ENCODE measurements at places on chromosomes 2 and 18. TPM values are rescaled to one million over a fixed set of nuclear protein-coding genes. Genes with fewer than 3 reads are reported as not detected.

RANBP2 gene
- total RNA-seq = 45.3 TPM

COLEC12 gene
- total RNA-seq = 3.8 TPM

CXCR1 gene
- total RNA-seq = not detected

OST4 gene
- total RNA-seq = 165 TPM

UGT1A6 gene
- total RNA-seq = 16.1 TPM

DNA sequence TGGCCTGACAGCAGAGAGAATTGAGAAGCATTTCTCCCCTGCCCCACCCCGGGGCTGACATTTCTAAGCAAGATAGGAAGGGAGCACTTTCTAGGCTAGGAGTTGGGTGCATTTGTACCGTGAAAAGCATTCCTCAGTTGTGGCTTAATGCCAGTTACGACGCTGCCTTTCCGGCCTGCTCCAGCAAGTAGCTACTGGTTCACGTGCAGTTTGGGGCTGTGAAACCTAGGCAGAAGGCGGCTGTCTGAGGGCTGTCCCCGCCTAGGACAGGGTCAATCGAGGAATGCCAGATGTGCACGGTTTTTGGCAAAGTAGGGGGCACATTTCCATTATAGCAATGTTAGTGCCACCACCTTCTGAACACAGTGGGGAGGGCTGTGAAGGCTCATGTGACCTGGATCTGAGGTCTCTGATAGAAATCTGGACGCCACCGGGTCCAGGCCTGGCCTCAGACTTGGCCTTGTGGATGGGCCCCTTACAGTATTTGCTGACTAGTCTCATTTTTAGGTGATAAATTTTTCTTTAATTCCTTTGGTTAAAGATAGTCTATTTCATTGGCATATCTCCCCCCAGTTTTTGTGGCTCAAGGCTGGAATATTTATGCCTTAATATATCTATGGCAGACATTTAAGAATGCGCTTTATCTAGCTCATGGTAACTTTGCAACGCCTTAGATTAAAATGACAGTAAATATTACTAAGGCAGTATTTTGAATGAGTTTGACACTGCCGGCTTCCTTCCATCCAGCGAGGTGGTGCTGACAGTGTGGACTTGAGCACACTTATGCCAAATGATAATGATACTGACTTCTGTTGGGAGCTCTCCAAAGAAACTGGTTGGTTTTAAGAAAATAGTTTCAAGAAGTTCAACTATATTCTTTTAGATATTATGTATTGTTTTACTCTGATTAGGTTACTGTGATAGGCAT is 78.7 kb downstream of the LPIN1 start:
- no peak overlapping the region for H3K27ac ChIP-seq
- H3K4me3 ChIP-seq = no peak overlapping the region
- H3K36me3 ChIP-seq = no peaks in the 10 kb centered on the region
- H3K4me1 ChIP-seq = peaks cover 20% of the 10 kb centered on the region
- no peaks in the 10 kb centered on the region for H3K27me3 ChIP-seq
- no peak for DNase-seq

DNA sequence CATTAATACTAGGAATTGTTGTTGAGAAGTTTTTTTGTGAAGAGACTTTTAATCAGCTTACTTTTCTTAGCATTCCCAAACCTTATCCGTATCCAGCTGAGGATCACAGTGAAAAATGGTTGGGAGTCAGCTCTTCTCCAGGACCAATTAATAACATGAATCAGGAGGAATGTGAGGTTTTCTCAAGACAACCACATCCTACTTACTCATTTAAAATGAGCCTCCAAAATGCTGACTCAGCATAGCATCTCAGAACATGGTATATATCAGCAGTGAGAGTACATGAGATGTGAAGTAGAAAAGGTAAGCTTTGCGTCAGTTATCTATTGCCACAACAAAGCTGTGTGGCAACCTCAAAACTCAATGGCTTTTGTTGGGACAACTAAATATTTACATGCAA is 140.3 kb downstream of the NRP2 start:
- H3K27me3 ChIP-seq = no peaks in the 10 kb centered on the region
- H3K36me3 ChIP-seq = no peaks in the 10 kb centered on the region
- H3K4me1 ChIP-seq = no peaks in the 10 kb centered on the region
- H3K4me3 ChIP-seq = no peak overlapping the region

- DNase-seq = no peak
- no peaks in the 10 kb centered on the region for H3K4me1 ChIP-seq
- H3K36me3 ChIP-seq = no peaks in the 10 kb centered on the region
- H3K27ac ChIP-seq = no peak overlapping the region
Measured at GRCh38 chr18:449374-449773, 51.1 kb downstream of the COLEC12 start.

- peaks cover 6% of the 10 kb centered on the region for H3K4me1 ChIP-seq
- no peaks in the 10 kb centered on the region for H3K36me3 ChIP-seq
- H3K27me3 ChIP-seq = no peaks in the 10 kb centered on the region
- H3K27ac ChIP-seq = no peak overlapping the region
- no peak for DNase-seq
Measured at GRCh38 chr2:173463846-173464245, 109.2 kb downstream of the CDCA7 start.

DNA sequence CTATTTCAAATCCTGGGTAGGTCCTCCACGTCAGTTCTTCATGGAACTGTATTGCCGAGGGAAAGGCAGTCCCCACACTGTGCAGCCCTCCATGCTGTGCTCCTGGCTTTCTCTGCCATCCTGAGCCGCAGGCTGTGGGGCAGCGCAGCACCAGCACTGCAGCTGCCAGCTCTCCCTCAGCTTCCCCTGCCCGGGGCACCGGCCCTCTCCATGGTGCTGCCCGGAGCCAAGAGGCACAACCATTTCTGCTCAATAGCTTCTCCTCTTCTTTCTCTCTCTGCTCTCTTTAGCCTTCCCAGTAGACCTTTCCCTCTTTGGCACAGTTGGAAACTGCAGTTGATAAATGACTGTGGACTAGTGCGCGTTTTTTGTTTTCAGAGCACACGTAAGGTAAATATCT is 12.1 kb downstream of the ANKRD23 start:
- H3K27me3 ChIP-seq = no peaks in the 10 kb centered on the region
- no peak overlapping the region for H3K4me3 ChIP-seq
- no peak overlapping the region for H3K27ac ChIP-seq
- no peaks in the 10 kb centered on the region for H3K4me1 ChIP-seq

DNA sequence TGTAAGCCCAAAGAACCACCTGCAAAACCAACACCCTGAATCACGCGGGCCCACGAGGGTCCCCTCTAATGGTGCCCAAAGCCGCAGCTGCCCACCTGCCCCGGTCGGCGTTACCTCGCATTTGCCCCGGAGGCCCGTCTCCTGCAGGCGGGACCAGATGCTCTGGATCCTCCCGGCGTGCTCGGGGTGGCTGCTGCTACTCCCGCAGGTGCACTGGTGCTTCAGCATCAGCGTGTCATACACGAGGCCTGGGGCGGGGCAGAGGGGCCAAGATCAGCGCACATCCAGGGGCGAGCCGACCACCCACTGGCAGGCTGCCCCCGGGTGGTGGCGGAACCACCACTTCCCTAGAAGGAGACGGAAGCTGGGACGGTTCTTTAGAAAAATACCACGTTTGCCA is 260.1 kb downstream of the TWIST2 start:
- H3K27me3 ChIP-seq = no peaks in the 10 kb centered on the region
- no peak for DNase-seq
- no peak overlapping the region for H3K27ac ChIP-seq
- H3K36me3 ChIP-seq = peaks cover 4% of the 10 kb centered on the region
